ENCODE measurements at places on chromosomes 3 and 15.
A peak's percentile ranks its signal among the peaks of the same experiment; 100 is the strongest.

DNA sequence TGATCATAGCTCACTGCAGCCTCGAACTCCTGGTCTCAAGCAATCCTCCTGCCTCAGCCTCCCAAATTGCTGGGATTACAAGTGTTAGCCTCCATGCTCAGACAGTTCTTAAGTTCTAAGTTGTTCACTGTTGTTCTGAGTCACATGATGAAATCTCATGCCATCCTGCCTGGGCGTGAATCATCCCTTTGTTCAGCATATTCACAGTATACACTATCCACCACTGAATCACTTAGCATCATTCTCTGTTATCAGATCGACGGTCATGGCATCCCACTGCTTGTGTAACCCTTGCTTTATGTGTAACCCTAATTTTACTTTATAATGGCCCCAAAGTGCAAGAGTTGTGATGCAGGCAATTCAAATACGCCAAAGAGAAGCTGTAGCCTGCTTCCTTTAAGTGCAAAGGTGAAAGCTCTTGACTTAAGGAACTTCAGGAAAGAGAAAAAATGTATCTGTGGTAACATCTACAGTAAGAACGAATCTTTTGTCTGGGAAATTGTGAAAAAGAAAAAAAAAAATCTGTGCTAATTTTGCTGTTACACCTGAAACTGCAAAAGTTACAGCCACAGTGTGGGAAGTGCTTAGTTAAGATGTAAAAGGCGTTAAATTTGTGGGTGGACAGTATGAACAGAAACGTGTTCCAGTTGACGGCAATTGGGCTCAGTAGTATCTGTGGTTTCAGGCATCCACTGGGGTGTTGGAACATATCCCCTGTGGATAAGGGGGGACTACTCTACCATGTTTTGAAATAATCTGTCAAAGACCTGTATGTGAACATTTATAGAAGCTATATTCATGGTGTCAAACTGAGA lies 80.6 kb downstream of the PCOLCE2 start:
- no peak for DNase-seq

DNA sequence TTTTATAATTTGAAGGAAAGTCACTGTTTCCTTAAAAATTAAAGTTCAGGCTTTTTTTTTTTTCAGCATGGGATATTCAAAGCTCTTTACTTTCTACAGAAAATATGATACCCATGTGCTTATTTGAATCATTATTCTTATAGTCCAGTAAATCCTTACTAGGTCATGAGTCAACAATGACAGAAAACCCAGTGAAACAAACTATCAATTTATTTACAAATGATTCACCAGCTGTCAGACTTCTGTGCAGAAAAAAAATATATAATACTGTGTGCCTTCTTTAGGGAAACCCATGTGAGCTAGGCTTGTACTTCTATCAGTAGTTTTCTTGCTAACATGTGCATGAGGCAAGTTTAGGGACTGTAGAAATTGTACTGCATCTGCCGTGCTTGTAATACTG lies 1.2 kb downstream of the ACP3 start:
- DNase-seq, result no peak

DNA sequence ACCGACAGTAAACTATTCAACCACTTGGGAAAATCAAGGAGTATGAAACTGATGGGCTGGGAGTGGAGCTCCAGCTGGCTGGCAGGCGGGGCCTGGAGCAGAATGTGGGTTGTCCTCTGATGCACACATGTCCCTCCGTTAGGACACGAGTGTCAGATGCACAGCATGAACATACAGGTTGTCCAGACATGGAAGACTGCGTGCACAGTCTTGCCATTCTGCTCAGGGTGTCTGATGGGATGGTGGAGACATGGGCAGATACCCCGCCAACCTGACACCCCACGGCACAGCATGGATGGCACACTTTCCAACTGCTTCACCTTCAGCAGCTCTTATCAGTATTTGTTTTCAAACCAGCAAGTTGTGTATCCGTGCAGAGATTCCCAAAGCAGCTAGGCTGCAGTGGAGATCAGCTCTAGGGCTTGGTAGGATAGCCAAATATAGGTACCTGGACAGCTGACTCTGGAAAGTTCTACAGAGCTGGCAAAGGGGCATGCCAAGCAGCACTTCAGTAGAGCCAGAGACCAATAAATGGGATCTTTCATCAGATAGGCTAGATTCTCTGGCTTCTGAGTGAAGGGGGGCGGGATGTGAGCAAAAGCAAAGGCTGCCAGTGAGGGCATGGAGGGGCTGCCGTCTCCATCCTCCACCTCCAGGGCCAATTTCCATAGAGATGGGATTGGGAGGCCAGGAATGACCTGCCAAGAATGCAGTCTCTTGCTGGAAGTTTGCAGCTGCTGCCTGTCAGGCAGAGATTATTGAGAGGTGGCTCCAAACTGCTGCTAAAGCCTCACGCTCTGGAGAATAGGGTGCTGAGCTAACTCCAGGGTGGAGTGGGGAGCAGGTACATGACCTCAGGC lies 47.2 kb upstream of the KY start:
- DNase-seq, result peak; percentile 82

DNA sequence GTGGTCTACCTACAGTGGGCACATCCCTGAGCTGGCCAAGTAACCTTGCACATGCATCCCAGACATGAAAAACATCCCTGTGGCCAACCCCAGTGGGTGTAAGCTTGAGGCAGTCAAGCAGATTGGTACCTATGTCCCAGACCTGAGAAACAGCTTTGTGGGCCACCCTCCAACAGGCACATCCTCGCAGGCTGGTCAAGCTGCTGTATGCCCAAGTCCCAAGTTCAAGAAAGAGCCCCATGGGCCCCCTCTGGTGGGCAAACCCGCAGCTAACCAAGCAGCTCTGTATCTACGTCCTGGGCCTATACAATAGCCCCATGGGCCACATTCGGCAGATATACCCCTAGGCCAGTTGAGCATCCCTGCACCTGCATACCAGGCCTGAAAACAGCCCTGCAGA lies 186.3 kb upstream of the GPR149 start:
- no peak for DNase-seq

GRCh38 chr15:56968821-56969220 lies 50.4 kb downstream of the TCF12 start:
- DNase-seq, result no peak

DNA sequence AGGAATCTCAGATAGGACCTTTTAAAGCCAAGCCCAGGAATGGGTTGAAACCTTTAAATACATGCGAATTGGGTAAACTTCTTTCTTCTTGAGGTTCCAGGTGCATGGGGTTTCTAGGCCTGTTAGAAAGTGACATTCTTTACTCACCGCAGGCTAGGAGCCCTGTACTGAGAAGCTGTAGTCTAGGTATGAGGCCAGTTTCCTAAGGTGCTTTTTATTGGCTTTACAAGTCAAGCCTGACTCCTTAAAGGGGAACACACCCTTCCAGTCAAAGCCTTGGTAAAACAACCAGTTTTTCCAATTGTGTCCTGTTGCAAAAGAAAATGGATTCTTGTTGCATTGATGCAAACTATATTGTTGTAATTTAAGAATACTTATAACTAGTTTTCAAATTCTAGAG lies 76.1 kb upstream of the ATP11B start:
- DNase-seq, result no peak

DNA sequence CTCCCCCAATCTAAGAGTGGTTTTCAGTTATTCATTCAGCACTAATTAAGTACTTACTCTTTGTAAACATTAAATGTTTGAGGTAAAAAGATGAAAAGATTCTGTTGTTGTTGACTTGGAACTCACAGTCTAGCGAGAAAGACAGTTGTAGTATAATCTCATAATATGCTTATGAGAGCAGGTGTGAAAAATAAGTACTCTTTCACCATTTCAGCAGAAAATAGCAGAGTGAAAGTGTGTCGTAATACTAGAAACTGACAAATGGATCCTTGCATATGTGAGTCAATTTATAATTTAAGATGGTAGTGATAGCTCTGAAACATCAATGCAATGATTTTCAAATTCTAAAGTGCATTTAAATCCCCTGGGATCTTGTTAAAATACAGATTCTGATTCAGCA lies 618.8 kb upstream of the CCDC54 start:
- no peak for DNase-seq

GRCh38 chr3:43214616-43215015 lies 71.7 kb upstream of the SNRK start:
- DNase-seq, result no peak

GRCh38 chr15:57552678-57553334 lies 38.9 kb upstream of the MYZAP start:
- DNase-seq, result no peak

All from femur (tissue), 1 donor.